ENCODE measurements at places on chromosomes 7 and 10.

- peak; percentile 11 for DNase-seq
Observed at GRCh38 chr7:155738652-155739537, 73.4 kb downstream of the SHH start.

DNA sequence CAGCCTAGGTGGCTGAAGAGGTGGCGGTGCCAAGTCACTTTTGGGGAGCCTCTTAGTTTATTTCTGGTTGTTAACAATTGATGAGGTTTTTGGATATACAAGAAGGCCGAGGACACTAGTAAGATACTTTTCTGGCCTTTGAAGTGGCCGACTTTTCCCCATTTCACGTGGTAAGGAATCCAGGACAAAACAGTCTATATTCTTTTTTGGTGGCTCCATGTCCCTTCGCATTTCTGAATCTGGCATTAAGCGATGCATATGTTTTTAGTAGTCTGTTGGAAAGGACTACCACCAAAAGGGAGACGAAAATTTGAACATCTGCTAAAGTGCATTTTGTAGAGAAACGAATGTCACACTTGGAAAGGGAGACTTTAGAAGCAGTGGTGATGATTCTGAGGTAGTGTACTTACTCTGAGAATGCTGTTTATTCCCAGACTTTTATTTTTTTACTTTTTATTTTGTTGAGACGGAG, 1.5 kb downstream of the MLLT10 start:
- no peak for DNase-seq

DNA sequence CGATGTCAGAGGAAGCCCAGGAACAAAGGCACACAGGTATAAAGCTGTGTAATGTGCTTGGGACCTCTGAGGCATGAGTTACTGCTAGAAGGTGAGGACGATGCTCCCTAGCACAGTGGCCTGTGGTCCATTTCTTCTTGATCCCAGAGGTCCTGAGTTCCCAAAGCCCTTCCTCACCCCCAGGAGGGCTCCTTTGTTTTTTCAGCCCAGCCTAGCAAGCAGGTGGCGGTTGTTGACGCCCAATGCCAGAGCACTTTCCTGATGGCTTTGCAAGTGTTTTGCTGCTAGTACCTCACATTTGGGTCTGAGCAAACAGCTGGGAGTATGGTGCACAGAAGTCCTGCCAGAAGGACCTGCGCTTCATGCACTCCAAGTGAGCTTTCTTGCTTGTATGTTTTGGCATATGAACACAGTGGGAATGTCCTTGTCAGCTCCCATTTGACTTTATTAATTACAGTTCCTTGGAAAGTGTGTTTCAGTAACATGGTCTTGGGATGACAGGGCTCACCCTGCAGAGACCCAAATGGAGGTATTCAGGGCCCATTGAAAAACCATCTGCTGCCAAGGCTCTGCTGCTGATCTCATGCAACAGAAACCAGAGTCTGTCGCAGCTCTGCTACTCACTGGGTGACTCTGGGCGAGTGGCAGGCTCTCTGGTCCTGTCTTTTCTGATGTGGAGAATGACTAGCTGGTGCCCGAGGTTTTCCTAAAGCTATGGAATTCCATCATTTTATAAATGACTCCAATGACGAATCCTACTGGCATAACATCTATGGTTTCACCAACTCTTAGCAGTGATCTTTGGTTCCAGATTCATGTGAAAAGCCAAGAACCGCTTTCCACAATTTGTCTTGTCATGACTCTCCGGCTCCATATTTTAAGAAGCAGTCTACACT, 134.9 kb downstream of the ARID5B start:
- DNase-seq = no peak

DNA sequence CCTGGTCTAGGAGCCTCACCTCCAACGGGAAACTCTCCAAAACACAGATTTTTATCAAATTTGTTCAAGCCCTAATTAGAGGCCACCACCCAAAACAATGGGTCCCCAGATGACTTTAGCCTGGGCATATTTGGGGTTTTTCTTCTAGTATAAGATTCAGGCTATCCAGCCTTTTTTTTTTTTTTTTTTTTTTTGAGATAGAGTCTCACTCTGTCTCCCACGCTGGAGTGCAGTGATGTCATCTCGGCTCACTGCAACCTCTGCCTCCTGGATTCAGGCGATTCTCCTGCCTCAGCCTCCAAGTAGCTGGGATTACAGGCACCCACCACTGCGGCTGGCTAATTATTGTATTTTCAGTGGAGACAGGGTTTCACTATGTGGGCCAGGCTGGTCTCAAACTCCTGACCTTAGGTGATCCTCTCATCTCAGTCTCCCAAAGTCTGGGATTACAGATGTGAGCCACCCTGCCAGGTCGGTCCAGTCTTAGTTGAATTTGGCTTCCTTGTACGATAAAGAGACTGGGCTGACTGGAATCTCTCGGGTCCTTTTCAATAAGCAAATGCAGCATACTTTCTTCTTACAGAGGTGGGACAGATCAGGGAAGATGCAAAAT, 91.4 kb upstream of the KLF6 start:
- DNase-seq = no peak

GRCh38 chr10:52215745-52216361, 98.2 kb upstream of the DKK1 start:
- peak; percentile 36 for DNase-seq

GRCh38 chr7:82019551-82020475, 250.0 kb upstream of the HGF start:
- DNase-seq = no peak

- peak; percentile 83 for DNase-seq
Observed at GRCh38 chr10:92848441-92849233, at the start of gene EXOC6. EXOC6 (plus strand) TSS chr10:92848520; CDS start chr10:92848534, 14 bp downstream.

GRCh38 chr7:155372782-155373358, 75.2 kb downstream of the INSIG1 start:
- no peak for DNase-seq

DNA sequence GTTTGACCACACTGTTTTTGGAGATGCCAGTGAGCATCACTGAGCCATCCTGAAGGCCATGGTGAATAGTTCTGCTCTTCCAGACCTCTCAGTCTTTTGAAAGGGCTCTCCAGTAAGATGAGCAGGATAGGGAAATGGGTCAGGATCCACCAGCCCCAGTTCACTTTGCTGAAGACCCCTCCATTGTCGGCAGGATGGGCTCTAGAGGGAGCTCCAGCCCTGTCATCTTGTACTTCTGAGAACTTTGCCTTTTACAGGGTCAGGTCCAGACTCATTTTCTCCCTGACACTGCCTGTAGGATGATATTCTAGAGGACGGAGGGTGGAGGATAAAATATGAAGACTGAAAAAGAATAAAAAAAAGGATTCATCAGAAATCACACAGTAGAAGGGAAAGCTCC, 13.1 kb downstream of the LHFPL3 start:
- no peak for DNase-seq

- no peak for DNase-seq
Observed at GRCh38 chr7:50677638-50677996, 105.1 kb downstream of the GRB10 start.

DNA sequence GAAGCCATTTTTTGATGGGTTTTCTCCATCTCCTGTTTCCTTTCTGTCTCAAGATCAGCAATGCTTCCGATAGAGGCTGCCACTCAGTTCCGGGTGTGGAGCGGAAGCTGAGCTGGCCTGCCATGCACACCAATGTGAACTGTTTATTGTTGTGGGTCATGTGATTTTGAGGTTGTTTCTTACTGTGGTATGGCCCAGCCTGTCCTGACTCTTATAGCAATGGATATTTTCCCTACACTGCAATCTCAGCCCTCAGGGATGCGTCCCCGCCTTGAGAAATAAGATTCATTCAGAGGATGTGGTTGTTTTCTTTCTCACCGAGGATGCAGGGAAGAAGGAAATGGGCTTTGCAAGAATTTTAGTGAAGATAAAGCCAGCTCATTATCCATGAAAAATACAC, 134.7 kb downstream of the PFKFB3 start:
- DNase-seq = no peak

DNA sequence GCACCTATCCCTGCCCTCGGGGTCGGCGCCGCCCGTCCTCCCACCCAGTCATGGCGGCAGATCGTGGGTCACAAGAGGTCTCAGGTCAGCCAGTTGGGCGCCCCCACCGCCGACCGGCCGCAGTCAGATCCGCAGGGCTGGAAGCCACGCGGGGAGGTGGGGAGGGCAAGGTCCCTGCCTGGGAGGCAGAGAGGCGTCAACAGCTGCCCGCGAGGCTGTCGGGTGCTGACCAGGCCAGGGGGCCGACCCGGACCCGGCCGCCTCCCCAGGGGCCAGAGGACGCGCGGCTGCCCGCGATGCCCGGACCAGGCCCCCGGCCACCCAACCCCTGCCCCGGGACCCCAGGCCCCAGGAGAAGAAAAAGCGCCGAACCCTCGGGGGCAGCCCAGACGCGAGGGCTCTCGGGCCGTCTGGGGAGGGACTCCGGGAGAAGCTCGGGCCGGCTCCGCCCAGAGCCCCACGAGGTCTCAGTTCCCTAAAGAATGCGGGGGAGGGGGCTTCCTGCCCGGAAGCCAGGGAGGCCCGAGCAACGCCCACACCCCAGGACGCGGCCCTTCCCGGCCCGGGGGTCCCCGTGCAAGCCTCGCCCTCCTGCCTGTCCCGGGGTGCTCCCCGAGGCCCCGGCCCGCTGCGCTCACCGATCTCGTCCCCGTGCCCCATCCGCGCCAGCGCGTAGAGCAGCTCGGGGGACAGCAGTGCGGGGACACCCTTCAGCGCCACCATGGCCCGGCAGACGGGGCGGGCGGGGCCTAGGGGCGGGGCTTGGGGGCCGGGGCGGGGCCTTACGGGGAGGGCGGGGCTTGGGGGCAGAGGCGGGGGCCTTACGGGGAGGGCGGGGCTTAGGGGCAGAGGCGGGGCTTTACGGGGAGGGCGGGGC, at the start of gene FUOM:
TSS of gene FUOM (minus strand) at position 735 of the 877 bp plus-strand sequence. CDS start at position 723, 12 bp downstream.
- DNase-seq = no peak

DNA sequence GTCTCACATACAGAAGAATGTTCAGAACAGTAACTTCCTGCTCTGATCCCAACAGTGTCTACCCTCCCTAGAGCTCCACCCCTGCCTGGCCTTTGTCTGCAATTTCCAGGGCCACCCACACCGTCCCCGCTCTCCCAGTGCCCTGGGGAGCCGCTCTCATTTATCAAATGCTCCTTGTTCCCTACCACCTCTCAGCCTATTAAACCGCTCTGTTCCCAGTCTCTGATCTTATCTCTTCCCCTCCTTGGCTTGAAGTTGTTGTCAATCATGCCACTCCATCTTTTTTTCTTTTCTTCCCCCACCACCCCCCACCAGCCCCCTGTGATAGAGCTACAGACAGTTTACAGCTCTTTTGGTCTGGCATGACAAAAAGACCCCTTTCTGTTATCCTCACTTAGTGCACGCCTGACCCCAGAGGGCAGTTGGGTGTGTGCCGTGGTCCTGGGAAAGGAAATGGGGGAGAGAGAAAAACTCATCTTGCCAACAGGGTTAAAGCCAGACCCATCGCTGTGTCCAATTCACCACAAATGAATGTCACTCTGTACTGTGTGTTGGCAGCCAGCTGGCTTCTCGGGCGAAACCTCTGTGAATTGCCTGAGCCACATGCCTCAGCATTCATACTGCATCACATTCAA, 28.8 kb upstream of the HECTD2 start:
- DNase-seq = no peak

- DNase-seq = peak; percentile 72
Observed at GRCh38 chr7:91264046-91264923, at the start of gene FZD1. FZD1 (plus strand) TSS chr7:91264433; CDS start chr7:91264881, 448 bp downstream.

- DNase-seq = no peak
Observed at GRCh38 chr7:26365901-26366275, 74.2 kb downstream of the SNX10 start.

- no peak for DNase-seq
Observed at GRCh38 chr7:157896774-157897555, 560.2 kb downstream of the DNAJB6 start.

DNA sequence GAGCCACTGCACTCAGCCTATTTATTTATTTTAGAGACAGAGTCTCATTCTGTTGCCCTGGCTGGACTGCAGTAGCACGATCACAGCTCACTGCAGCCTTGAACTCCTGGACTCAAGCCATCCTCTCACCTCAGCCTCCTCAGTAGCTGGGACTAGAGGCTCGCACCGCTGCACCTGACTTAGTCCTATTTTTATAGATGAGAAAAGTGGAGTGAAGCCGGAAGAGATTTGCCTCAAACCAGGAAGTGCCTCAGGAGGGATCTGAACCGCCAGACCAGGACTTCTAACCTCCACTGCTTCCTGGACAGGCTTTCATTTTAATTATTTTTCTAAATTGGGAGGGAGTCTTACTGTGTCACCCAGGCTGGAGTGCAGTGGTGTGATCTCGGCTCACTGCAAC, 17.5 kb upstream of the CLIP2 start:
- DNase-seq = no peak

- no peak for DNase-seq
Observed at GRCh38 chr10:124515244-124515970, 53.8 kb downstream of the LHPP start.

DNA sequence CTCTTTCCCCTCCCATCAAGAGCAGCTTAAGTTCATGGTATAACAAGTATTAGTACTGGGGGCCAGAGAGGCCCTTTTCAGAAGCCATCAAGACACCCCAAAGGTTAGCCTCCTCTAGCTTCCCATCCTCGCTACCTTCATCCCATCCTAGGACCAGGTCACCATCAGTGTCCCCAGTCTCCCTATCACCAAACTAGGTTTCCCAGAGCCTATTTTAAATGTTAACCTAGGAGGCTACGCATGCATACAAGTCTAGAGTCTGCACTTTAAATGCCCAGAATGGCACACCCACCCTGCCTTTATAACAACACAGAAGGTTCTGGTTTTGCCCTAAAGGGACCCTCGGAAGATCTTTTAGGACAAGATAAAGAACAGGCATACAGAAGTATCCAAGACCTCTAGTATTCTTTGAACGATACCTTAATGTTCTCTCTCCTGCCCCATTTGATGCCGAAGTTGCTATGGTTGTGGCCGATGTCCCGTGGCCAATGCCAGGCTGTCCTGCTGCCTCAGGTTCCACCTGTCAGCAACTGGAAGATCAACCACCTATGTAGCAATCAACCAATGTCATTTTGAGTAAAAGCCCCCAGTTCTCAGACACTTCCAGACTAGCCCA, 2.2 kb downstream of the GPRIN2 start:
- no peak for DNase-seq

DNA sequence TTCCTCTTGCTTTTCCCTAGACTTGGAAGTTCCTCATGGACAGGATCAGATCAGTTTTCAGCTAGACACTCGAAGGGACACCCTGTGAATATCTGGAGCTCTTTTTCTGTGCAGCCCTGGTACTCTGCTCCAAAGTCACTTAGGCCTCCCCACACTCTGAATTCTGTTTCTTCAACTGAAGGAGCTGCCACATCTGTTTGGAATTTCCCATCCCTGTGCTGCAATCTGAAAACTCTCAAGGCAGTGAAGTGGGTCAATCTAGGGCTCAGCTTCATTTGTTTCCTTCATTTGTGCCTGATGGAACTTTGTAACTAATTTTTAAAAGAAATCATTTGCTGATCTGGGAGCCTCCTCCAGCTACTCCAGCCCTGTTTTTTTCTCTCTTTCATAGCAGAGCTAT, 9.6 kb downstream of the EPC1 start:
- DNase-seq = no peak

GRCh38 chr7:141609576-141609975, 58.4 kb downstream of the AGK start:
- DNase-seq = no peak

DNA sequence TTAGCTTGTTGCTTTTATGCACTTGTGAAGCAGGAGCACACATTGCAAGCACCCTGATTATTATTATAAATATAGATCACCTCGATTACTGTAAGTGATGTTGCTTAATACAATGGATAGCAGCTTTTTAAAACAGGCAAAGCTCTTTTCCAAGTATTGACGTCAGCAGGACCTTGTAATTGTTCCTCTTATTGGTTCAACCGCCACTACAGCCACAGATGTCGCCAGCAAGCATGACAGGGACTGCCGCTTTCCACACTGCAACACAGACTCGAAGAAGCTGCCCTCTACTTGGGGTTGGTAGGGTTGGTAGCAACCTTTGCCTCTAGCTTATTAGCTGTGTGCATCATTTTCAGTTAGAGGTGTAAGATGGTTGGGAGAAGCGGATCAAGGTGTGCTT, 167.6 kb downstream of the ZNF365 start:
- DNase-seq = no peak

GRCh38 chr10:133260895-133261725, 15.6 kb downstream of the ADAM8 start:
- no peak for DNase-seq

All from HTR-8/SVneo (cell line).